ENCODE measurements at places on chromosomes 6 and 20. TPM values are rescaled to one million over a fixed set of nuclear protein-coding genes. Genes with fewer than 3 reads are reported as not detected.

- DNase-seq: no peak
Observed at GRCh38 chr6:123804014-123804786, 535 bp downstream of the NKAIN2 start.

- no peak for DNase-seq
Observed at GRCh38 chr20:62955519-62956386, 3.2 kb downstream of the SLC17A9 start.

GRCh38 chr20:38383147-38383546 lies 36.9 kb downstream of the LBP start:
- DNase-seq: no peak

DNA sequence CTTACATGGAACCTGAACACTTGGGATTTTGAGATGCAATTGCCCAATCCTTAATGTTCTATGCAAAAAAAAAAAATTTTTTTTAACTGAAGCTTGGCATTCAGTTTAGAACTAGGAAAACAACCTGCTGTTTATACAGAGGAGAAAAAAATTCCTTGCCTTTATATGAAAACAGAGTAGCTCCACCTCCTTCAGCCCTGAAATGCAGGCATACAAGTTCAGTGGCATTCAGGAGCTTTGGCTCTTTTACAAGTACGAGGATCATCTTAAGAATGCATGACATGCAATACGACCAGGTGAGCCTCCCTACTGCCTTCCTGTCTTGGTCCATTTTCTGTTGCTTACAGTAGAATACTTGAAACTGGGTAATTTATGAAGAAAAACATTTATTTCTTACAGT lies 20.4 kb downstream of the PAX1 start:
- no peak for DNase-seq

GRCh38 chr6:112802144-112802543 lies 455.0 kb downstream of the RFPL4B start:
- DNase-seq: no peak

DNA sequence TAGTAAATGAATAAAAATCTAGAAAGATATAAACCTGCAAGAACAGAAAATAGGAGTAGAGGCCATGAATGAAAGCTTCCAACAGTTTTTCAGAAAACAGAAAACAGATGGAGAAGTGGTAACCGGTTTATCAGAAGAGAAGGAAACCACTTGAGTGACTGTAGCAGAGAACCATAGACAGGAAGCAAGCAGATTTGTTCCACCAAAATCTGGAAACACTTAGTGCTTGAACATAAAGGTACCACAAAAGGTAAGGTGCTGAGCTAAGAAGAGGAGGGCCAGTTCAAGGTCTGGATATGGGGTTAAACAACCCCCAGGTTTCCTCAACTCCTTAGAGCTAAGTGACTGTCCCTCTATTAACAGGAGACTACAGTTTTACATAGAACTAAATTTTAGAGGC lies 9.2 kb upstream of the KIAA0319 start:
- no peak for DNase-seq

GRCh38 chr6:89209457-89209856 lies 7.7 kb downstream of the GABRR1 start:
- DNase-seq: no peak

DNA sequence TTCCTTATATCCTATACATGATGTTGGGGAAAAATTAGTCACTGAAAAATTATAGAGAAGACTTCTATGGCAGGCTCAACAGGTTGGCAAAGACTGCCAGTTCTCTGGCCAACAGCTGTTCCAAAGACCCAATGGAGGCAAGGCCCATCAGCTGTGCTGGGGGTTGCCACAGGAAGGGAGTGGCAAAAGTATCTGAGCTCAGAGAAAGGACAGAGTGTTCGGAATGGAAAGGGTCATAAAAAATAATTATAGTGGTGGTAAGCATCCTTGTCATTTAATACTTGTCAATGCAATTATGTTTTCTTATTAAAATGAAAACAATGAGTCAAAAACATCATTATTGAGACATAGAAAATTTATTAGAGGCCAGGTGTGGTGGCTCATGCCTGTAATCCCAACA lies 36.1 kb downstream of the FASTKD5 start:
- DNase-seq: no peak

DNA sequence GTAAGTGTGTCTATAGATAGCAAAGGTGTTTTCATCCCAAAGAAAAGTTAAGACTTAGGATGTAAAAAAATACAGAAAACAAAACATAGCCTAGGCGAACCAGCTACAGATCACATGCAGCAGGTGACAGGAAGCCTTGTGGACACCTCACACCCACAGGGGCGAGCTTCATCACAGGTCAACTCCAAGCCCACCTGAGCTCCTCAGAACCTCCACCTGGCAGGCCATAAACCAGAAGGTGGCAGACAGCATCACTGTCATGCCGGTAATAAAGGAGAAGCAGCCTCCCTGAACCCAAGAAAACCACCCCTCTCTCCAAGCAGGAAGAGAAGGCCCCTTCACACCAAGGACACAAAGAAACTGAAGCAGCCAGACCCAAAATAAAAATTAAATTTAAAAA lies 1.0 kb downstream of the RALGAPA2 start:
- DNase-seq: peak; percentile 37

- DNase-seq: no peak
Observed at GRCh38 chr6:137358273-137358672, 135.9 kb downstream of the OLIG3 start.

DNA sequence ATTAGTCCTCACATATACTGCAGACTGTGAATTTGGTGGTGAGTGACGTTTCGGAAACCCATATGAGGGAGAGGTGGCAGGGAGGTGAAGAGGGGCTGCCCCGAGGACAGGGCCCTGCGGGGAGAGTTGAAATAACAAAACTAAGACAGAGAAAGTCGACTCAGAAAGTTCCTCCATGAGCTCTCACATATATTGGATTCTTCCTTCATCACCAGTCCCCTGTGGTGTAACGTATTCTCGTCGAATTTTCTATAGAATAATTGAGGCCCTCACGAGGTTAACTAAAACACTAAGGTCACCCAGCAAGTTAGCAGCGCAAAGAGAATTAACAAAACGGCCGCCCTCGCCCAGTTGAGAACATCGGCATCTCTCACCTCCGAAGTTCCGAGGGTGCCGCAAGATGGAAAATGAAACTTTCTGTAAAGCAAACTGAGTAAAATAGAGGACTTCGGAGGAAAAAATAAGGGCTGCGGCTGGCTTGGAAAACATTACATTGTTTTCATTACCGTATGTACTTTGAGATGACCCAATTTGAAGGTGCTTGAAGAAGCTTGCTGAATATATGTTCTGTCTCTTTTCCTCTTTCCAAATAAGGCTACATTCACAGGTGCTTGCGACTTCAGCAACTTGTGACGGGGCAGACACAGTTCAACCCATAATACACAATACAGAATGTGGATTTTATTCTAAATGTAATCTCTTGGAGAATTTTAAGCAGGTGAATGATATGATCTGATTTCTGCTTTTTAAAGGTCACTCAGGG lies 490.9 kb upstream of the JARID2 start:
- no peak for DNase-seq

The PTCHD4 gene
- total RNA-seq: not detected

The NRSN1 gene
- not detected for total RNA-seq

The IMPG1 gene
- not detected for total RNA-seq
